CD14-positive monocyte (primary cell): ENCODE measurements at places on chromosomes 1 and 21.
A peak's percentile ranks its signal among the peaks of the same experiment; 100 is the strongest.

GRCh38 chr1:1776672-1777582, 1.3 kb downstream of the NADK start:
- no peak for DNase-seq

DNA sequence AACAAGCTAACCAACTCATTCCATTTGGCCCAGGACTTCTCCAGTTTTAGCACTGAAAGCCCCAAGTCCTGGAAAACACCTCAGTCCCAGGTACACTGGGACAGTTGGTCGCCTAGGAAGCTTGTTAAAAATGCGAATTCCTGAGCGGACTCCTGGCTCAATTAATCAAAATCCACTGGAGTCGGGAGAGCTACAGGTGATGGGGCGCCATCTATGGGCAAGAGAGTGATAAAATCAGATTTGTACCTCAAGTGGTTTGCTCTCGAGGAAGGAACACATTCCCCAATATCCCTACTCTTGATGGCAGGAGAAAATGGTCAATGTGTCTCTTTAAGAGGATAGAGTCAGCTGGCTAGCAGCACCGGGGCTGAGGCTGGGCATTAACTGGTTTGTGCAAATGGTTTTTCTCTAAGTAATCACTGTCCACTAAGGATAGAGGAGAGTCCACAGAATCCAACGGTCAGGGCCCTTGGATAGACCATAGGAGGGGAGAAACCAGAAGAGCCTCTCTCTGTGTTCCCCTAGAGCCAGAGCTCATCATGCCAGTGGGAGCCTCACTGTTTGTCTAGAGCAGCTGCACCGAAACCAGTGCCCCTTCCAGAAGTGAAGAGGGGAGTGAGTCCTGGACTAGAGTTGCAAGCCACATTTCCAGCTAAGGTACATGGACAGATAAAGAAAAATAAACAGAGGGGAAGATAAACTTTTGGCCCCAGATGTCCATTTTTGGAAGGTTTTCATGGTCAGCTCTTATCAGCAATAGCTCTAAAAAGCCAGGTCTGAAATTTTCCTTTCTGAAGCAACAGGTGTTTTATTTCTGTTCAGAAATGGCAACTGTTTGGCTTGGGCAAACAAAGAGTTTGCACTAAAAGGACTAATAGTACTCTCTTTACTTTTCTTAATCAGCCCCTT, 148.5 kb downstream of the TENT5C start:
- peak; percentile 6 for DNase-seq

DNA sequence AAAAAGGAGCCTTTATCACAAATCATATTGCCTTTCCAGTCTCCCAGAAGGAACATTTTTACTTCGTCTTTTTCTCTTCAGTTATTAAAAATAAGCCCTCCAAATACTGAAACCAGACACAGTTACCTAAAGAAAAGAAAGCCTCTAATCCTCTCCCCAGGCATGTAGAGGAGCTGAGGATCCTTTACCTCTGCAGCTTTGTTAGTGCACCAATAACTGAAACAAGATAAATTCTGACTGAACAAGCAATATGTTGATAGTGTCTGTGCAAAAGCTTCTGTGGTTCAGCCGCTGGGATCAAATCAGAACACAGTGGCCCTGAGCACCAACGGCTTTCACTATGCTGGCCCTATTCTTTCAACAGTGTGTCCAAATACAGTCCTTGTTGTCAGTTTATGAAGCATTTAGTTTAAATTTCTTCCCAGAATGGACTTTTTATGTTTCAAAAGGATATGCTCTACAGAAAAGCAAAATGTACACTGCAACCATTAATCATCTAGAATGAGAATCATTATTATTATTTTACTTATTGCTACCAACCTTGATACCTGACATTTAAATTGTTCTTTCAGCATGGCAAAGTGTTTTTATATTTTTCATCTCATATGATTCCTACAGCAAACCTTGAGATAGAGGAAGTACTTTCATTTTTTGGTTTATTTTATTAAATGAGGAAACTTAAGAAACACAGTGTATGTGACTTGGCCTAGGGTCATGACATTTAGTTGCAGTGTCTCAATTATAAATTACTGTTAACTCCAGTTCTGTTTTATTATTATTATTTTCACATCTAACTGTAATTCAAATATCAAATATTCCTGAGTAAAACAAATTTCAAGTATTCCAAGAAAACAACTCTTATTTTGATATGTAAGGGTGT, 217.9 kb downstream of the NEGR1 start:
- no peak for DNase-seq

GRCh38 chr1:14136881-14137280, 436.9 kb downstream of the PRDM2 start:
- DNase-seq: no peak

- DNase-seq: no peak
Observed at GRCh38 chr1:232226197-232226712, 403.7 kb downstream of the SIPA1L2 start.

GRCh38 chr21:42043961-42044360, 27.2 kb upstream of the UMODL1 start:
- no peak for DNase-seq

GRCh38 chr1:50989694-50990093, 19.6 kb downstream of the CDKN2C start:
- DNase-seq: no peak

- DNase-seq: no peak
Observed at GRCh38 chr1:6100861-6101783, 55.4 kb downstream of the KCNAB2 start.

GRCh38 chr1:55584526-55585401, 369.6 kb upstream of the USP24 start:
- no peak for DNase-seq

DNA sequence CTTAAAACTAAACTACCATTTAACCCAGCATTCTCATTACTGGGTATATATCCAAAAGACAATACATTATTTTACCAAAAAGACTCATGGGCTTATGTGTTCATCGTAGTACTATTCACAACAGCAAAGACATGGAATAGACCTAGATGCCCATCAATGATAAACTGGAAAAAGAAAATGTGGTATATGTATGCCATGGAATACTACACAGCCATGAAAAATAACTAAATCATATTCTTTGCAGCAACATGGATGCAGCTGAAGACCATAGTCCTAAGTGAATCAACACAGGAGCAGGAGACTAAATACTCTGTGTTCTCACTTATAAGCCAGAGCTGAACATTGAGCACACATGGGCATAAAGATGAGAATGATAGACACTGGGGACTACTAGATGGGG, 645.1 kb upstream of the B3GALT2 start:
- no peak for DNase-seq

DNA sequence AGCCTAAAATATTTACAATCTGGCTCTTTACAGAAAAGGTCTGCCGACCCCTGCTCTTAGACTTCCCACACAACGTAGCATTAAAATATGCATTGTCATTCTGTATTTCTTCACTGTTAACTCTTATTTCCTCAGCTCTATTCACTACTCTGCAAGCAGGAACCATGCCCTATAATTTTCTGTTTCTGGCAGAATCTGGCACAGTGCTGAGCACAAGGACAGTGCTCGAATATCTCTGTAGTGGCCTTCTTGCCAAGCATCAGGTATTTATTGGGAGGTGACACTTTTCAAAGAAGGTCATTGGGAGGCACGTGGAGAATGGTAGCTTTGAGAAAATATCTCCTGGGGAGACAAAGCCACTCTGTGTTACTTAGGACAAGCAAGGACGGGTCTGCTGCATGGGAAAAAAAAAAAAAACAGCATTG, 77.9 kb downstream of the PSMG1 start:
- peak; percentile 47 for DNase-seq

DNA sequence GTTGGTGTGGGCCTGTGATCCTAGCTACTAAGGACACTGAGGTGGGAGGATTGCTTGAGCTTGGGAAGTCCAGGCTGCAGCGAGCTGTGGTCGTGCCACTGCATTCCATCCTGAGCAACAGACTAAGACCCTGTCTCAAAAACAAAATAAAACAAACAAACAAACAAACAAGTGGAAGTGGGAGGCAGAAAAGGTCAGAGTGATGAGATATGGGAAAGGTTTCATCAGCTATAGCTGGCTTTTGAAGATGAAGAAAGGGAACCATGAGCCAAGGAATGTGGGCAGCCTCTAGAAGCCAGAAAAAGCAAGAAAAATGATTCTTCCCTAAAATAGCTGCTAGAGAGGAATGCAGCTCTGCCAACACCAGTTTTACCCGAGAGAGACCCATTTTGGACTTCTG, 10.6 kb upstream of the NUCKS1 start:
- no peak for DNase-seq

DNA sequence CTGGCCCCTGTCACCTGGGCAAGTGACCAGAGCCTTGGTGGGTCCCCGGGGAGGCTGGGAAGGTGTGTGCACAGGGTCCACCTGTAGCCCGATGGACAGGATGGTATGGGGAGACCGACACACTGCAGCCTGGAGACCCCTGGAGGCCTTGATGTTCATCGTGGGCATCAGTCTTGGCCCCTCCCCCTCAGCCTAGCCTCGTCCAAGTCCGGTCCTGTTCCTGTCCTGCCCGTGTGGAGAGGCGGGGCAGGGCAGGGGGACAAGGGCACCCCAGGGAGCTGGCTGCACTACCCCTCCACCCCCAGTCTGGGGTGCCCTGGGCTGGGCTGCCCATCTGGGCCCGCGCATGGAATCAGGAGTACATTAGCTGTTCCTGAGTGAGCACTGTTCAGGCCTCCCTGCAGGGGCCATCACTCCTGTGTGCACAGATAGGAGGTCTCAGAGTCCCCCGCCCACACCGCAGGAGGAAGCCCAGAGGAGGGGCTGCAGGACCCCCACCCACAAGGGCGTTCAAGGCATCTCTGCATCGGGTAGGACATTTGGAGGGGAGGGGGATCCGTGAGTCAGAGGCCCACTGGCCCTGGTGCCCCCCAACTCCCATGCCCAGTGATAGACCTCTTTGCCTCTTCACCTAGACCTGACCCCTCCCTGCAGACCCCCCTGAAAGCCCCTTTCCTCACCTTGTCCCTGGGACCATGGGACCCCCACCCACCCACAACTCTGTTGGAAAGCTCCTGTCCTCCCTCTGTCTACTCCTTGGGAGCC, 63.2 kb downstream of the WNT9A start:
- DNase-seq: peak; percentile 1

- peak; percentile 69 for DNase-seq
Observed at GRCh38 chr1:35557118-35557610, at the start of gene KIAA0319L. KIAA0319L (minus strand) TSS chr1:35557403; CDS start chr1:35554491, 2,912 bp downstream.

DNA sequence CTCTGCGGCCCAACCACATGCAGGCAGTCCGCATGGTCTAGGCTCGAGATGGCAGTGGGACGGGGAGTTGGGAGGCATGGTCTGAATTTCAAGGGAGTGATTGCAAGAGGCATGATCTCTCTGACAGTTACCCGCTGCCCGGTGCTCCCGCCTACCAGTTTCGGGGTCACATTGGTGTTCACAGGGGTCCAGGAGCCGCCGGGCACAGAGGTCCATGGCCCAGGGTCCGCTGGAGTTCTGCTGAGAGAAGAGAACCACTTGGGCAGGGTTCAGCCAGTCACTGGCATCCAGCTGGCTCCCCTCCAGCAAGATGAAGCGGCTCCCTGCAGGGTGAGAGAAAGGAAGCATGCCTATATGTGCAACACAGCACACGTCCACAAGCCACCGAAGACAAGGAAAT, 141.3 kb downstream of the ASTN1 start:
- no peak for DNase-seq

GRCh38 chr1:104100115-104100514, 350.4 kb downstream of the AMY1C start:
- DNase-seq: no peak

- no peak for DNase-seq
Observed at GRCh38 chr1:16115468-16115983, 40.3 kb downstream of the EPHA2 start.

DNA sequence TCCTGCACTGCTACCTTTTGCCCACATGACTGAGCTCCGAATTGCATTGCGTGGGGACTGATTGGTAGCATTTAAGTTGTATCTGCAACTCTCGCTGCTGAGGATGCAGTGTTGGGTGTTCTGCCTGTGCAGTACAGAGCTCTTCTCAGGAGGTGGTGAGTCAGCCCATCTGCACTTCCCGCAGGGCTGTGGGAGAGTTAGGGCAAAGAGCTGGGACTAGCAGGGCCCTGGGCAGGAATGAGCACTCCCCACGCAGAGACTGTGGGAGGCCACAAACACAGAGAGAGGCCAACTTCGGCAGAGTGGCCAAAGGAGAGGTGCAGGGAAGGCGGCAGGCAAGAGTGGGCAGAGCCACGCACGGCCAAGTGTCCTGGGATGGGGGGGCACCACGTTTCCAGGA, 244.7 kb downstream of the SIPA1L2 start:
- no peak for DNase-seq

DNA sequence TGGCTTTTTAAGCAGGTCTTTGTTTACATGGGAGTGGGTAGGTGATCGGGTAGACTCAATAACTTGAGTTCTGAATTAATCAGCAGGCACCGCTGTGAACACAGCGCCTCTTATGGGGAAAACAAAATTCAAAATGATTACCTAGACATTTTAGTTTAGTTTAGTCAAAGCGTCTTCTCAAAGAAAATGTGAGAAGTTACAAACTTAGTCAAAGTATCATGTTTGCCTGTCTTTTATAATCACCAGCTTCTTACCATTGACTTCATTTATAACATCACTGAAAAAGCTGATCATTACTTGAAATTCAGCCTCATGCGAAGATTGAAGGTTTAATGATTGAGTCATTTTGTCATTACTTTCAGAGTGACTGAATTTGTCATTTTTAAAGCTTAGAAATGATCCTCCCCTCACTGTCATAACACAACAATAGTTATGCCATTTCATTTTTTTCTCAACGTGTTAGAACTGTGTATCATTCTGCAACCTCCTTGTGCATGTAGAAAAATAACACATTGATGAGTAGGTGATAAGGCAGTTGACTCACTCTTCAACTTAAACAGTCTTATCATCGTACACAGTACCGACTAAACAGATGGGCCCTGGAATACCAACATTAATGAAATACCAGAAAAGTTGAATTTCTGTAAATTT, 188.5 kb downstream of the NFIA start:
- DNase-seq: no peak

GRCh38 chr1:227886993-227887696, 60.6 kb downstream of the WNT9A start:
- DNase-seq: peak; percentile 1

GRCh38 chr21:29151931-29152330, 21.5 kb downstream of the MAP3K7CL start:
- no peak for DNase-seq

GRCh38 chr21:46216132-46216747, 12.3 kb downstream of the LSS start:
- DNase-seq: no peak

DNA sequence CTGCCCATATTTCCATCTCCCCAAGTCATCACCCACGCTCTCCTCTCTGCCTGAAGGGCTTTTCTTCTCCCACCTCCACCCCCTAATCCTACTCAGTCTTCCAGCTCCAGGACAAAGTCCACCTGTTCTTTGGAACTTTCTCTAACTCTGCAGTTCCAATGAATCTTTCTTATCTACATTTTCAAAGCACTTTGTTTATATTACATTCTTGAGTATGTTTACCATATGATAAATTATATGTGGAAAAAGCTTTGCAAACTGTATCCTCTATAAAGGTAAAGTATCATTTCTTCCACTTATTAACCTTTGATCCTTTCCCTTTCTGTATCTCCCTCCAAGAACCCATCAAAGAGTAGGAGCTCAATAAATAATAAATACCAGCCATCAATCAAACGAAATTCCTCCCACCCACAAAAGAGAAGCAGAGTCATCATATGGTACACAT, 39.7 kb downstream of the TTC13 start:
- no peak for DNase-seq

GRCh38 chr1:192546596-192547190, 28.9 kb upstream of the RGS1 start:
- DNase-seq: no peak

GRCh38 chr1:183628537-183628936, 7.0 kb downstream of the ARPC5 start:
- no peak for DNase-seq
